ENCODE measurements at places on chromosomes 7 and 10.

DNA sequence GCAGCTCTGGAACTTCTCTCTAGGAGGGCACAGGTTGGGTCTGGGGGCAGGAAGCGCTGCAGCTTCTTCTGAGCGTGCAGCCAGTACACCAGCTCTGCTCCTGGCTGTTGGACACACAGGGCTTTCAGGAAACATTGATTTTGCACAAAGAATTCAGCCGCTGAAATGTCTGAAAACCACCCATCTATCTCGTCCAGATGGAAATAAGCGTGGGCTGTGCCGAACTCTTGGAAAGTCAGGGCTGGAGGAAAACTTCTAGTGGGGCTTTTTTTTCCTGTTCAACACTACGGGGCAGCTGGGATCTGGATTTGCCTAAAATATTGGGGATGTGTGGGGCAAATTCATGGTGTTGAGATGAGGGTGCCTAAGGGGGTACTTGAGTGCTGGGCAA, 31.2 kb downstream of the PALD1 start:
- DNase-seq: no peak

GRCh38 chr10:114682532-114682931, 24.5 kb upstream of the ABLIM1 start:
- DNase-seq: no peak

- no peak for DNase-seq
Measured at GRCh38 chr7:52473756-52474155, 561.7 kb upstream of the POM121L12 start.

DNA sequence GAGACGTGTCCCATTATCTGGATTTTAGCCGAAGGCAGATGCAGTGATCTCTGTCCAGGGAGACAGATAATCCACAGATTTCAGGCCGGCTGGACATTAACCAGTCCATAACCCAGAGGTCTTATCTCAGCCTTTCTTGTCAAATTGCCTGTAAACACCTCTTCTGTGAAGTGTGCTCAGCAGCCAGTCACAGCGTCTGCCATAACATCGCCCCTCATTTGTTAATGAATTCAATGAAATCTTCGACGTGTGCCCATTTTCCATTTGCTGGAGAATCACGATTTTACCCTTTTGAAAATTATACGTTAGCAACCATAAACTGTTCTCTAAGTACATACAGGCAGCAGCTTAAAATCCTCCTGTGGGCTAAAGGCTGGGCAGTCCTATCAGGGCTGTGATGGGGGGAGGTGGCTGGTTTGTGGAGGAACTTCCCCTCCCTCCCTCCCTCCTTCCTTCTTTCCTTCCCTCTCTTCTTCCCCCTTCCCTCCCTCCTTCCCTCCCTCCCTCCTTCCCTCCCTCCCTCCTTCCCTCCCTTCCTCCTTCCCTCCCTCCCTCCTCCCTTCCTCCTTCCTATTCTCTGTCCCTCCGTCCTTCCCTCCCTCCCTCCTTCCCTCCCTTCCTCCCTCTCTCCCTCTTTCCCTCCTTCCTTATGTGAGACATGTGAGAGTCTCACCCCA, 26.6 kb upstream of the FAM20C start:
- no peak for DNase-seq

GRCh38 chr7:26413007-26413691, 121.5 kb downstream of the SNX10 start:
- DNase-seq: no peak

GRCh38 chr7:106282852-106283251, 1.9 kb downstream of the NAMPT start:
- DNase-seq: no peak

GRCh38 chr7:96314402-96315124, 7.3 kb downstream of the SLC25A13 start:
- no peak for DNase-seq

DNA sequence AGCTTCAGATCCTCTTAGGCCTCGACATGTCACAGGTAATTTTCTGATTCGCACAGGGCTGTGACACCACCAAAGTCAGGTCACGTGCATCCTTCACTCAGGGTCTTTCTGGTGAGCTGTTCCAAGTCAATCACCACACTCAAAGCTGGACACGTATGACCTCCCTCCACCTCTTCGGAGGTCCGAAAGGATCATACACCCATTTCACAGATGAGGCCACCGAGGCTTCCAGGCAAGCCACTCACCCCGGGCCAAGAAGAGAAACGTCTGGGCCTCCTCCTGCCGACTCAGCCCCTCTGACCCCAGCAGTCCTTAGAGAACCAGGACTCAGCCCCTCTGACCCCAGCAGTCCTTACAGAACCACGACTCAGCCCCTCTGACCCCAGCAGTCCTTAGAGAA, 74.6 kb downstream of the FOXL3 start:
- no peak for DNase-seq

DNA sequence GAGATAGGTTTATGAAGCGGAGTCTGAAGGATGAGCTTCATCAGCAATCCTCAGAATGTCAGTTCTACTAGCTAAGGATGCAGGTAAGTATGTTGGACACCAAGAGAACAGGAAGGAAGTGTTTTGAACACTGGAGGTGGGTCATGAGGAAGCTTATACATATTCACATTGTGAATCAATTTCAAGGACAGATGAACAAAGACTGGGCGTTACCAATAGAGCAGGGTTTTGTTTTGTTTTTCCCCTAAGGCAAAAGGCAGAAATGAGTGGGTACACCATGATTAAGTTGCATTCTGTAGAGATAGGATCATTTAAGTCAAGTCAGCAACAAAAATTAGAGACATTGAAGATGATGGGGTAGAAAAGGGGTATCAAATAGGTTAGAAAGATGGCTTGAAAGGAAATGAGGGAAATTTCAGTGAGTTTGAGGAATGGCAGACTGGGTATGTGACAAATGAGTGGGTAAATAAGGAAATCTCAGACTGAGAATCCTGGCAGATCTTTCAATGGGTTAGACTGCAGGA, 51.7 kb downstream of the MEST start:
- DNase-seq: no peak

GRCh38 chr7:921581-922333, 32.7 kb downstream of the ADAP1 start:
- no peak for DNase-seq

- no peak for DNase-seq
Measured at GRCh38 chr10:11793762-11794479, 29.2 kb upstream of the PROSER2 start.

- no peak for DNase-seq
Measured at GRCh38 chr10:35307297-35307696, 29.0 kb upstream of the CCNY start.

DNA sequence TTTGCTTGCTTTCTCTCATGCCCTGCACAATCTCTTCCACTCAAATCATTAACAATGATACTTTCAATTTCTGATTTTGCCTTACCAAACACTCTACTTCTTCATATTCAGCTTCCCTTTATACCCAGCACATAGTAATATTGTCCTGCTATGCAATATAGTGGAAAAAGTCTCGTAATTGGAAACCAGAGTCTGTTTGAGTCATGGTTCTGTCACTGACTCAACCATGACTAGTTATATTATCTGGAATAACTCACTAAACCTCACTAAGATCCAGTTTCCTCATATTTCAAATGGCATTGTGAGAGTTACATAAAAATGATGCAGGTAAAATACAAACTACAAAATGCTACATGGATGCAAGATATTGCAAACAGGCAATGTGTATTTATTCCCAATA, 98.5 kb upstream of the LRRTM3 start:
- no peak for DNase-seq

DNA sequence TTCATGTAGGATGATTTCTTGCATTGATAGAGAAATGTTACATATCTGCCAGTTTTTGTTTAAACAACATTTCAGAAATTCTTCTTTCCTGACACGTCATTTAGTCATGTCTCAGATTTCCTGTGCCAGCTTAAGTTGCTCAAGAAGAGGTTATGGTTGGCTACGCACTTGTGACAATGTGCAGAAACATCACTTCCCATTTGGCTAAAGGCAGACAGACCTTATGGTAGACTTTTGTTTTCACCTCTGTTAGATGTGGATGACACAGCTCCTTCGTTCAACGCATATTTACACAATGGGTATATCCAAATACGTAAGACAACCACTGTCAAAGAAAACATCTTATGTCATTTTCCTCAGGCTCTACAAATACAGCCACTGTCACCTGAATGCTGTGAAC, 125.8 kb downstream of the DOCK4 start:
- DNase-seq: no peak

- no peak for DNase-seq
Measured at GRCh38 chr10:2611603-2612002, 455.7 kb upstream of the PFKP start.

GRCh38 chr10:89029181-89029580, 38.6 kb downstream of the FAS start:
- DNase-seq: no peak

DNA sequence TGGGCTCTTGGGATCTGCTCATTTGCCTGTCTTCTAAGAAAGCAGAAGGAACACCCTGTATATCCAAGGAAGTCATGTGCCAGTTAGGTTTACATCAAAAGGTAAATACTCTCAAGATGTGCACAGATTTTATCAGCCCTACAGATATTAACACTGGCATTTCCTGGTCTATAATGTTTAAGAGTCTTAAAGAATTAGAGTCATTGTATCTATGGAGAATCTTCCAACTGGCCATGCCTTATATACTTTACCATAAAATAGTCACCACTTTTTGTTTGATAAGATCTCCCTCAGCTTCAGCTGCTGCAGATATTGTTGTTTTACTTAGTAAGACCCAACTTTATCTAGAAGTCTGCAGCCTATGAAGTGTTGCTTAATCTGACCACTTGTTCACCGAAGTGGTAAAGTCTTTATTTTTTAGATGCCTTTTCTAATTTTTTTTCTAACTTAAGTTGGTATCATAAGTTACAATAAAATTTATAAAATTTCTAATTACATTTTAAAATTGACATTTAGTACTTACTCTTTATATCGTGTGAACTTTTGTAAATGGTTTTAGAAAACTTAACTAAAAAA, 58.5 kb downstream of the CPED1 start:
- no peak for DNase-seq

- DNase-seq: no peak
Measured at GRCh38 chr7:32533276-32534029, 38.2 kb downstream of the AVL9 start.

All from D341Med (cell line).